ENCODE measurements at places on chromosomes 5 and 9.
A peak's percentile ranks its signal among the peaks of the same experiment; 100 is the strongest.

DNA sequence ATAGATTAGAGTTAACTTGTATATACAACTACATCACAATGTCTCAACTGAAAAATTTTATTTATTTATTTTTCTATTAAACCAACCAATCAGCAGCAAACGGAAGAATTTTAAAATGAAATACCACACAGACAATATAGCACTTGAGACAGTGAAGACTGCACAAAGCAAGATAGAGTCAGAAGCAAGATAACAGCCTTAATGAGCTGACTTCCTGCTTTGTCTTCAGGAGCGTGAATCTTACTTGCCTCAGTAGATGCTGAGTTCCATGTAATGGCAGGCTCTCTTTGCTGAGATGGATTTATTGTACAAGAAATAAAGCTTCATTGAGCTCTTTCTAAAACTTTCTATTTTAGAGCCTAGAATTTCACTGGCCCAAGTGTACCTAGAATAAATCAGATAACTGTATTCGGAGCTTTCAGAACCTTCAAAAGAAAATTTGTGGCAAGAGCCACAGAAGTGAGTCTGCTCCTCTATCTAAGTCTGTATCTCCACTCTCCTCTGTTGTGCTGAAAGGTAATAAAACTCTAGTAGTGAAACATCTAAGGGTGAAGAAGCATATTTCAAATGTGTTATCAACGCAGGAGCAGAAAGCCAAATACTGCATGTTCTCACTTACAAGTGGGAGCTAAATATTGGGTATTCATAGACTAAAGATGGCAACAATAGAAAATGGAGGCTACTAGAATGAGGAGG is 83.3 kb upstream of the ANKRD55 start:
- no peak for DNase-seq

DNA sequence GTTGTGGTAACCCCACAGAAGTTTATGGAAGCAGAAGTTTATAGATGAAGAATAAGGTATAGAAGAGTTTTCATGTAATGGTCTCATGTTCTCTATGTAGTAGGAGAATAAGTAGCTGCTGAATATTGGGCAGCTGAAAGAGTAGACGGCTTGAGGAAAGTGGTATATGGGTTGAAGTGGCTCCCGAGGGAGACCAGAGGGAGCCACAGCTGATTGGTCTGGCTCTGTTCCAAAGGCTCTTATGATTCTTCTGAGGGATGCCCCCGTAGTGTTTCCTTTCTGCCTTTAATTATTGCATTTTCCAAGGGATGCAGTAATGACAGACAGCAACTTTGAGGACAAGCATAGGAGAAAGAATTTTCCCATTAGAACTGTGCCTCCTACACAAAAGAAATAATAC is 30.1 kb upstream of the TENT2 start:
- no peak for DNase-seq

- no peak for DNase-seq
Observed at GRCh38 chr5:35004200-35004599, 43.5 kb downstream of the AGXT2 start.

DNA sequence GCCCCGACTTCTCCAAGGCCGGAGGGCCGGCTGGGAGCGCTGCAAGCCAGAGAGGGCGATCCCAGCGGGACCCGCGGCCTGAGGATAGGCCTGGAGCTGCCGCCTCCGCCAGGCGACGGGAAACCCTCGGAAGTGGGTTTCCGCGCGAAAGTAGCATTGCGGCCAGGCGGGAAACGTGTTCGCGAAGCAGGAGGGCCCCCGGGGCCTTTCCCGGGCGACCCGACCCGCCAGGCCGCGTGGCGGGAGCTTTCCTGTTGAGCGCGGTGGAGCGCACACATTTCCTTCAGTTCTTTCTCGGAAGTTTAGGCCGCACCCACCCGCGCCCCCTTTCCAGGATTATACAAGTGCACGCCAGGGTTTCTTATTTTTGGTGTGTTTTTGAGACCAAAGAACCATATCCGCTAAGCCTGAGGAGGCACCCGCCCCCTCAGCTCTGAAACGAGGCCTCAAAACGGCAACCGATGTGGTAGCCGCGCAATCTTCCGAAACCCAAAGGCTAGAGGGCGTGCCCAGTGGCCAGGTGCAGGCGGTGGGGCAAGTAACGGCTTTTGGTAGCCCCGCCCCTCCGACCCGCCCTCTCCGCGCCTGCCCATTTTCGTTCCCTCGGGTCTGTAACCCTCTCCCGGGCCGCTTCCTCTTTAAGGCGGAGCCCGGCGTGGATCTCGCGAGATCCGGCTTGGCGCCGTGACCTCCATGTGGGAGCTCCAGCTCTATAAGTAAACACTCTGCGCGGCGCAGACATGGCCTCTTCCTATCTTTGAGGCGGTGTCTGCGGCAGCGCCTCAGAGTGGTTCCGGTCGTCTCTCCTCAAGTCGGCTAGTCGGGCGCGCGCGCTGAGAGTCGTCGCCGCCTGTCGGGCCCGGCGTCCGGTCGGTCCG is at the start of gene UHRF2:
TSS of gene UHRF2 (plus strand) at position 713 of the 878 bp plus-strand sequence. CDS start 292 bp downstream, outside the sequence.
- peak; percentile 97 for DNase-seq

Measured in activated naive CD4-positive, alpha-beta T cell (primary cell).